ENCODE measurements at places on chromosomes 12 and 14.

DNA sequence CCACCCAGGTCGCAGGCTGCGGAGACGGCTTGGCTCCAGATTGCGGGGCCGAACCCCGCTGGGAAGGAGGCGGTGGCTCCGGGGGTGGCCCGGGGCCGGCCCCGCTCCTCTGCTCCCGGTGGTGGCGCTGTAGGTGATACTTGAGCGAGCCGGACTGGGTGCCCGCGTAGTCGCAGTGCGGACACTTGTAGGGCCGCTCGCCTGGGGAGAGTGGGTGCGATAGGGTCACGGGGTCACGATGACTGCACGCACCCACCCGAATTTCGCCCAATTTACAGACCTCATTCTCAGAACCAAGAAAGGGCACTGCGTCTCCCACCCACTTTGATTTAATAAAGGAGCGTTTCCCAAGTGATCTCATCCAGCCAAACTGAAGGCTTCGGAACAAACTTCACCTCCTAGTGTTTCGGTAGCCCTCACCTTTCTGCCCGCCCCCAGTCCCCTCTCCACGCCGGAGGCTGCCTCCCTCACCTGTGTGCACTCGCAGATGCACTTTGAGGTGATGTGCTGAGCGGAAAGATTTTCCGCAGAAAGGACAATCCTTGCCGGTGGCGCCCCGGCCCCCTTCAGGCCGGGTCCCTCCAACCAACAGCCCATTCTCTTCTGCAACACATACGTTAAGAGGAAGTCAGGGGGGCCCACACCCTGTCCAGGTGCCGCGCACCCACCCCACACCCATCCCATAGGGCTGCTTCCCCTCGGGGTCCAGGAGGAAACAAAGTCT is 7.4 kb downstream of the ZNF219 start:
- H3K27me3 ChIP-seq: no peaks in the 10 kb centered on the region
- no peak for DNase-seq
- H3K4me1 ChIP-seq: peaks cover 18% of the 10 kb centered on the region
- H3K27ac ChIP-seq: no peak overlapping the region

- no peaks in the 10 kb centered on the region for H3K27me3 ChIP-seq
- no peaks in the 10 kb centered on the region for H3K36me3 ChIP-seq
- DNase-seq: no peak
- no peaks in the 10 kb centered on the region for H3K4me1 ChIP-seq
Observed at GRCh38 chr14:29527286-29527685, 400.4 kb downstream of the PRKD1 start.

DNA sequence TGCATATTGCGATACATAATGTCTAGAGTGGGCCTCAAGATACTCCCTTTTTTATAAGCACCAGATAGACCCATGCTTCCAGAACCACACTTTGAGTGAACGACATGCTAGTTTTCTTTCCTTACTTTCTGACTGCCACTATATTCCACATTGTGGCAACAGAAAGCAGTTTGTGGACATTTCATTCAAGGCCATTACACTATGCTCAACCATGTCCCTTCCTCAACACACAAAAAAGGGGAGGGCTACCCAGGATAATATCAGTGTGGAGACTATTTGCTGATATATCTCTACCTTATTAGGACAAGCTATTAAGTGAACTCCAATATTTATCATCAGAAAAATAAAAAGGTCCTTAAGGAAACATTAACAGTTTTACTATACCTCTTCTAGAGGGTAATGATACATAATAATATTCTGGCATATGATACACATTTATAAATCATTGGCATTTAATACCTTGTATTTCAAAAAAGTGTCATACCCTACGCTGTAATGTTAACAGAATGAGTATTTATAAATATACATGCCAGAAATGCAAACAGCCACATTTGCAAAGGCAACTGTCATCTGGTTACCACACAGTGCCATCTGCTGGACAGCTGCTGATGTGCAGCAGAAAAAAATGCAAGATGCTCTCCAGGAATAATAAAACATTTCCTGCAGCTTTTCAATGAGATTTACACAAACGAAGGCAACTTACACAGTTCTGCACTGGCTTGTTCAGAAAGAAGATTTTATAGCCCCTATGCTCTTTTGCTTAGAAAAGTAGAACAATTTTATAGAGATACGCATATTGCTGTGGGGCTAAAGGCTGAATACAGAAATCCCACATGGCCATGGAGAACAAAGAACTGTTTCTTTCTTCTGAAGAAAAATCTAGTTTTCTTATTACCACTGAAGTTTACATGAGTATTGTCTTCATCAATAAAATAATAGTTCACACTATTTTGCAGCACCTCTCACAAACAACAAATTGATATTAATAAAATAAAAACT is 182.2 kb upstream of the GRIP1 start:
- no peak overlapping the region for H3K4me3 ChIP-seq
- no peaks in the 10 kb centered on the region for H3K27me3 ChIP-seq
- H3K36me3 ChIP-seq: no peaks in the 10 kb centered on the region
- no peaks in the 10 kb centered on the region for H3K4me1 ChIP-seq

GRCh38 chr12:12539028-12539810 is 23.4 kb downstream of the DUSP16 start:
- DNase-seq: no peak
- peaks cover 12% of the 10 kb centered on the region for H3K4me1 ChIP-seq
- H3K27me3 ChIP-seq: no peaks in the 10 kb centered on the region
- no peak overlapping the region for H3K27ac ChIP-seq
- no peak overlapping the region for H3K4me3 ChIP-seq

- H3K4me3 ChIP-seq: no peak overlapping the region
- H3K36me3 ChIP-seq: no peaks in the 10 kb centered on the region
- DNase-seq: no peak
Observed at GRCh38 chr12:67803278-67803993, 154.9 kb downstream of the DYRK2 start.
